ENCODE measurements at places on chromosomes 4 and X.

DNA sequence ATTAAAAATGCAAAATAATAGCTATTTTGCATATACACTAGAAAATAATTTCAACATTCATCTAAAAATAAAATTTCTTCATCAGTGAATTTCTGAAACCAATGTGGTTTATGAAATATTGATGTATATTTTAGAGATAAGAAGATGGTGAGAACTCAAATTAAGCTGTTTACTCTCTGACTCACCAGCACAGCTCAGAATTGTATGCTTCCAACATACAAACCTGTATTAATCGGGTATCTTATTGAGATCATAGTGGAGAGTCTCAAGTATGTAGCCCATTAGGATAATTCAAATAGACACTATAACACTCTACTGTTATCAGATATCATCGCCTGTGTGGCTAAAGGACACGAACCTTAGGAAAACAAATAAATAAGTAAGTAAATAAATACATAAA, 899.5 kb upstream of the INTU start:
- no peak for DNase-seq

- DNase-seq: no peak
Measured at GRCh38 chr4:14918336-14918735, 83.9 kb upstream of the CPEB2 start.

GRCh38 chrX:22818061-22818460, 181.7 kb upstream of the DDX53 start:
- no peak for DNase-seq

DNA sequence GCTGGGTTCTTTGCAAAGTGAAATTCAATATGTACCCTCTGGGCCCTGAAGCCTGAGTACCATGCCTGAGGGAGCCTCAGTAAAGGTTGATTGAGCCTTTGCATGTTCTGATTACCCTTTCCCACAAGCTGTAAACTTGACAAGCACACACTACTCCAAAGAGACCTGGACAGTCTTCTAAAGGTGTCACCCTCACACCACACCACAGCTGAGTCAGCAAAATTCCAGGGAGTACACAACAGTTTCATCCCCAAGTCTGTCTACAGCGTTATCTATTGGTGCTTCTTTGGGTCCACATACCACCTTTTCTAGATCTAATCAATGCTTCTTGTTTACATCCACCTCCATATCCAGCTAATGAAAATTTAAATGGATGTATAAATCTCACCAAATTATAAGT, 180.8 kb downstream of the AMELX start:
- DNase-seq: no peak

GRCh38 chrX:52577464-52578173, 60.8 kb upstream of the XAGE1B start:
- DNase-seq: no peak

DNA sequence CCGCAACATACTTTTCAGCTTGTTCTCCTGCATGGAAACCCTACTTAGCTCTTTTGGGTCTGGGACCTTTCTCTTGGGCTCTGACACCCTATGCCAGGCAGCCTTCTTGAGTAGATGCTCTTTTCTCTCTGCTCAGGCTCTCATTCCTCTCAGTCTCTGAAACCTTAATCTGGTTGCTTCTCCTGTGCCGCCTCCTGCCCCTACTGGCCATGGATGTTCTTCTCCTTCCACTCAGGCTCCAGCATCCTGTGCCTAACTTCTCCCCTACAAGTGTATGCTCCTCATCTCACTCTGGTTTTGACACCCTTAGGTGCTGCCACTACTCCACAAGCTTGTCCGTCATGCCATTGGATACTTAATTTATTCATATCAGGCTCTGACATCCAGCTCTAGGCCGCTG, 15.2 kb downstream of the BLTP1 start:
- no peak for DNase-seq

GRCh38 chr4:159374749-159375530, 272.1 kb downstream of the RAPGEF2 start:
- peak; percentile 57 for DNase-seq

DNA sequence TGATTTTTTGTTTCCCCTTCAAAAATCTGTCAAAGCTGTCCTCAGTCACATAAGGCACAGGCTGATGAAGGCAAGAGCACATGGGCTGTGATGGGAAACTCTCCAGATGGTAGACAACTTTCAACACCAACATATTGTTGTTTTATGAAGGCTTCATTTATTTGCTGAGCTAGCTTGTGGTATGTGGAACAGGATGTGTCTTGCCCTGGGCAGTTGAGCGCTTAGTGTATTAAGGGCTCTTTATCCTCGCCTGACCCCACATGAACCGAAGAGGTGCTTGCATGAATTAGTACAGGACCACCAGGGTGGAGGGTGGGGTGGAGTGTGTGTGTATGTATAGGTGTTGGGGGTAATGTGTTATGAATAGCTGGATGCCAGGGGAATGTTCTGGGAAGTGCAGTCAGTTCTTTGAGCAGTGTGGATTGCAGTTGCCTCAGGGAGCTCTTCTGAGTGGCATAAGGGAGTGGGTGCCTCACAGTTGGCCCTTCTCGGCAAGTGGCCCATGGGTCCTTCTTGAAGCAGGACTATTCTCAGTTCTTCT, 103.1 kb downstream of the PHEX start:
- DNase-seq: peak; percentile 36

DNA sequence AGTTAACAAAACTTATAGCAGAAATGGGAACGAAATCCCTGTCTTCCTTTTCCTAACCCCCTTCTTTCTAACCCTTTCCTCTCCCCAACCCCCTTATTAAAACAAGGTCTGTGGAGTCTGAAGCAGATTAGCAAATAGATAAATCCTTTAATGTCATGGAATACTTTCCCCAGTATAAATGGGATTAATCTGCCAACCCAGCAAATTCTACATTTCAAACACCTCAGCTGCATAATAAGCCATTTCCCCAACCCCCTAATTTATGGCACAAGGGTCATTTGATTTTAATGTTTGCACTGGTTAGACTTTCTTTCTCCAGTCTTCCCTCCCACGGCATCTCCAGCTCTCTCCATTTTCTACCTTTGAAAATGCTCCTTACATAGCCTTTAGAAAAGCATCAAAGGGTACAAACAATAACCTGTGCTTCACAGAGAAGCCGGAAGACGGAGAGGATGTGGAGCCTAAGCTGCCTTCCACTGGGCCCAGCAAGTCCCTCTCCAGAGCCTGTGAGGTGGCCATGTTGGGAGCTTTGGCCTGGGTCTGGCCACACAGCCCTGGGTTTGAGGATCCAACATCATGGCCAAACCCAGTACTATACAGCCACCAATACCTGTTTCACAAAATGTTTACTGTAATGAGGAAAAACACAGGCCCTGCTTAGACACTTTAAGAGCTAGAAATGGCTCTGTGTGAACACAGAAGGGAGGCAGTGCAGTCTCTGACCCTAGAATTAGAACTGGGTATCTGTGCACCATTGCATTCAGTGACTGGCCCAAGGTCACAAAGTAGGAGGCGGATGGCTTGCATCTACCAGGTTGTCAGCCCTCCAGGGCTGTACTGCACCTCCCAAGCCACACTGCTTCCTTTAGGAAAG, 56.9 kb upstream of the SPRY1 start:
- no peak for DNase-seq

GRCh38 chr4:153433754-153434105, 32.4 kb upstream of the TMEM131L start:
- DNase-seq: no peak

DNA sequence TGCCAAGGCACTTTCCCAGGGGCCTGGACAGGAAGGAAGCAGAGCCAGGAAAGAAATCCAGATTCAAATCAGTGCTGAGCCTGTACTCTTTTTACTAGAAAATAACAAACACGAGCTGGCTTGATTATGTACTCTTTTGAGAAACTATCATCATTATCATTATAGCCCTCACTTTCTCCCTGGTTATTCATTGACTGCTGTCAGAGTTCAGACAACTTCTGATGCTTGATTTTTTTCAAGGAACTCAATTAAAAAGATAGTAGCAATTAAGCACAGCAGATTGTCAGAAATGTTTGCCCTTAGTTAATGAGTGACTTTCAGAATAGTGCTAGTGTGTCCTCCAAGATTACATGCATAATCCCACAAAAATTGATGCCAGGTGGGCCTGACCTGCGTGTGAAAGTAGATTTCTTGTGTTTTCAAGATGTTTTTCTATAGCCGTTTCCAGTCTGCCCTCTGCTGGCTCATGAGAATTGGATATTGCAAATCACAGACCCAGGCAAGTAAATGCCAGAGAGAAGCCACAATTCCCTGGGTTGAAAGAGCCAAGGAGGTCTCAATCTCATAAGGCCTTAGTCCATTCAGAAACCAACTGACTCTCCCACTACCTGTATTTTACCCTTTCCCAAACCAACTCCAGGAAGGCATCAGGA, 14.3 kb upstream of the PNPLA4 start:
- no peak for DNase-seq

DNA sequence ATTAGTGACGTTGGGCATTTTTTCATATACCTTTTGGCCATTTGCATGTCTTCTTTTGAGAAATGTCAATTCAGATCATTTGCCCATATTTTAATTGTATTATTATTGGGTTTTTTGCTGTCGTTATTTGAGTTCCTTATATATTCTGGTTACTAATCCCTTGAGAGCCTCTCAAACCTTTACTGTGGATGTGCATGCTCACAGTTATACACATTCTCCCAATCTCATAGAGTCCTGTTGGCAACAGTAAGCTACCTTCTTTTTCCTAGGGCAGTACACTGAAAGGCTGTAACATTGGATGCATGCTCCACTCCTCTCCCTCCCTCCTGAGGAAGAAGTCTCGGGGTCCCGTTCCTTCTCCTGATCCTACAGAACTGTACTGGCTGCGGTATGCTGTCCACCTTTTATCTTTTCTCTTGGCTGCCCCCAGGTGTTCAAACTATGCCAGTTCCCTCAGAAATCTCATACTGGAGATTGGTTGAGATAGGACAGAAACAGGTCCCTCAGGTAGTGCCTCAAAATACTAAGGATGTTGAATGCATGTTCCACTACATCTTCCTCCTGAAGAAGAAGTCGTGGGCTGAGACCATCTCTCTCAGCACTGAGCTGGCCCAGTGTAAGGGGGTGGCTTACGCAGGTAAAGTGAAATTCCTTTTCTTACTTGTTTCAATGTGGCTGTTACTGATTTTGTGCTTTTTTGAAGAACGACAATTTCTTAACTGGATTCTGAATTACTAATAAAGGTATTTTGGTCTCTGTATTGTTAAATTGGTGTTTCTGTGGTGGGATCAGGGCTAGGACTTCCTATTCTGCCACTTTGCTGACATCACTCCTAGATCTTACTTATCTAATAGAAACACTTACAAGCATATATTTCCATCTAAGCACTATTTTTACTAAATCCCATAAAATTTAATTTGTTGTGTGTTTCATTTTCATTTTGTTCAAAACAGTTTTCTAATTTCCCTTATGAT, 145.4 kb upstream of the HUWE1 start:
- DNase-seq: no peak

GRCh38 chr4:66246643-66247042, 576.4 kb upstream of the EPHA5 start:
- no peak for DNase-seq

DNA sequence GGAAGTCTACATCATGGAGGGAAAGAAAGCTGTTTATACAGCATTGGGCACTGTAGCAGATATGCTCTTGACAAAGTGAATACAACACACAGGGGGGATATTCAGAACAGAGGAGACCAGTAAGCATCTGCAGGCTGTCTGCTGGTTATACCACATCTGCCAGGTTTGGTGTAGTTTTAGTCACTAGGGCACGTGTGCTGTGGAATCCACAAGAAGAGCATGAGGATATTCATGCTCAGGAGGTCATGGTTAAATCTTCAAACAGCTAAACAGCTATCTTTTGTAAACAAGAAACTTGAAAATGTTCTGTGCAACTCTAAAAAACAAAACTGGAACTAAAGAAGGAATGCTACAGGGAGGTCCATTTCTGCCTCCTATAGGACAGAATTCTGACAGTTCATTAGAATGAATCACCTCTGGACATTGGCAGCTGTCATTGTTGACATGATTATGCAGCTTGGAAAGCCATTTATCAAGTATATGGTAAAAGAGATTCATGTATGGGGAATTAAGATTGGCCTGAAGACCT, 175.8 kb downstream of the RCHY1 start:
- no peak for DNase-seq

- no peak for DNase-seq
Measured at GRCh38 chr4:54840992-54841768, 183.4 kb downstream of the KIT start.

GRCh38 chr4:15004739-15005301, 2.5 kb downstream of the CPEB2 start:
- peak; percentile 35 for DNase-seq

DNA sequence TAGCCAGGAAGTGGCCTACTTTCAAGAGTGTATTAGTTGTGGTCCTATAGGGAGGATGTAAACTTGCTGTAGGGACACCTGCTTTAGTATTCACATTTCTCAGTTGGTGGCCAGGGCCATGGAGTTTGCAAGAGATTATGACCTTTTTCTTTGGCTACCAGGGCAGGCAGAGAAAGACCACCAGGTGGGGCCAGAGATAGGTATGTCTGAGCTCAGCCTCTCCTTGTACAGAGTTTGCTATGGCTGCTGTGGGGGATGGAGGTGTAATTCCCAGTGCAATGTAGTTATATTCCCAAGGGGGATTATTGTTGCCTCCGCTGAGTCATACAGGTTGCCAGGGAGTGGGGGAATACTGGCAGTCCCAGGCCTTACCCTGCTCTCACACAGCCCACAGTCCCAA, 26.3 kb upstream of the DACH2 start:
- DNase-seq: no peak

DNA sequence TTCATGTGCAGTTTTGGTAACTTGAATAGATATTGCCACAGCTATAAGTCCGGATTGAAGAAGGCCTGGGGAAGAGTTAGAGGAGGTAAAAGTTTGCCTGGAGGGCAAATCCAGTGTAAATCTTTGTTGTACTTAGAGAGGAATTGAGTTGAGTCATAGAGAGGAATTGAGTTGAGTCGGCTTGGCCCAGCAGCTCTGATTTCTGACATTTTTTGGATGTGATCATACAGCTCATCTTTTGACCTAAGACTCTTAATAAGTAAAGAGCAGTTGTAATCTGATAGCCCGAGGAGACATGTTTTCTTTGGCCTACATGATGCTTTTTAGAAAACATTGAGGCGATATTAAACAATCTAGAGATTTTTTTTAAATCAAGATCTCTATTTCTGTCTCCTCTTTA, 3.9 kb downstream of the KIT start:
- no peak for DNase-seq

- no peak for DNase-seq
Measured at GRCh38 chr4:157221426-157221894, 932 bp downstream of the GRIA2 start.

GRCh38 chr4:111269439-111269838, 646.6 kb upstream of the PITX2 start:
- DNase-seq: no peak

GRCh38 chr4:47715716-47716416, 122.0 kb downstream of the CORIN start:
- DNase-seq: peak; percentile 41

- no peak for DNase-seq
Measured at GRCh38 chrX:69150281-69150960, 14.8 kb downstream of the PJA1 start.

- DNase-seq: no peak
Measured at GRCh38 chr4:8589823-8590545, 2.6 kb upstream of the CPZ start.

GRCh38 chr4:175884048-175884447, 72.0 kb upstream of the GPM6A start:
- DNase-seq: no peak
